Stimulated activated CD8-positive, alpha-beta memory T cell treated with anti-CD3 and anti-CD28 coated beads, Interleukin-7, amount 100 ng/mL, for 1 hour (primary cell): ENCODE measurements at places on chromosomes 12 and 14.

DNA sequence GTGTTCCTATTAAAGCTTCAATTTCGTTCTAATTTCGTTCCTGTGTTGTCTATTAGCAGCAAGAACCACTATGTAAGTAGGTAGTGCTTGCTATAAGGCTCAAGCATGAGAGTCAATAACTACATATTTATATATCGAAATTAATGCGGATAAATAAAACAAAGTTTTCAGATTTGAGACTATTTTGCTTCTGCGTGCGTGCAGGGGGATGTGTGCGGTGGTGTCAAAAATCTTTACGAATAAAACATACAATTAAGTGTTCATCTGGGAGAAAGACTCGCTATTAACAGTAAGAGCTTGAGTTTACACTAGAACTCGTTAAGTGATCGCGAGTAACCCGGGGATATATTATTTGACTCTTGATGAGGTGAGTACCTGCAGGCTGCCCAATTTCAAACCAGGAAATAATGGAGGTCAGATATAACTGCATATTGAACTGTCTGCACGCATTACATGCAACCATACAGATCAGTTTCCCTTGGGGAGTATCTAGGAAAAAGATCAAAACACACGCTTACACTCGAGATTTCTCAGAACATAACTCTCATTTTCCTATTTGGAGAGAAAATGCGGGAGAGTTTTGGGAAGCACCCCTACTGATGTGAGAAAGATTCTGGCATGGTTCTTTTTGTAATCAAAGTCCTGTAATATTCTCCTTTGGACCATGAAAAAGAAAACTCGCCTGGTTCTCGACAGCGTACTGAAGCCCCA lies 813 bp downstream of the TWF1 start:
- DNase-seq: no peak

- DNase-seq: no peak
These were observed 2.0 kb downstream of the SIX1 start for GRCh38 chr14:60647081-60647836.

DNA sequence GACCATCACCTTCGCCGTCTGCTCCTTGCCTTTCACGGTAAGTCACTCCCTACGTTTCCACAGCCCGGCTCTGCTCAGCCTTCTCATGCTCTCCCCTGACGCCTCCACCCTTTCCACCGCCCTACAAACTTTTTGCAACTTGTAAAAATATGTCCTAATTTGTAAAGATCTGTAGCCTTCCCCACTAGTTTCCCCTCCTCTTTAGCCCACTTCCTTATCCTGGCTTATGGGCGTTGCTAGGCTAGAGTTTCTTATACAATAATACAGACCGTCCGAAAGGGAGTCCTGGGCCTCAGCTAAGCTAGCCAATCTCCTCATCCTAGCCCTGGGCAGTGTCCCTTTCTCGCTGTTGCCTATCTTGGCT lies 1.2 kb downstream of the PTGER2 start:
- DNase-seq: no peak

DNA sequence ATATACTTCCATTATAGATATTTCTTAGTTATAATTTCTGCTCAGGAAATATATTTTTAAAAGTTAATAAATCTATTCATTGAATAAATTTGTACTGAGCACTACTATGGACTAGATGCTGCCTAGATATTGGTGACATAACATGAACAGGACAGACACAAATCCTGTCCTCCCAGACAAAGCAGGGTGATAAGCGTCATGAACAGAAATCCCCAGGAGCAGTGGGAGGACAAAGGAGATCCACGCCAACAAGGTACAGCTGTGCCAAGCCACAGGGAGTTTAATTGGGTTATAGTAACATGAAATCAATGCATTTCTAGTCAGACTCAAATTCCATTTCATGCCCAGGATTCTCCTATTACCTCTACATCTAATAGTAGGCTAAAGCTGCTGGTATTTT lies 171.8 kb upstream of the CPNE8 start:
- no peak for DNase-seq

- no peak for DNase-seq
These were observed 426.6 kb downstream of the ATP23 start for GRCh38 chr12:58368001-58368400.
